ENCODE measurements at places on chromosomes 11 and 22.

- DNase-seq: peak; percentile 45
Observed at GRCh38 chr11:19995145-19995544, 165.1 kb downstream of the DBX1 start.

- no peak for DNase-seq
Observed at GRCh38 chr11:113465786-113466185, 9.4 kb downstream of the DRD2 start.

GRCh38 chr11:6427516-6427915 is 8.6 kb upstream of the APBB1 start:
- DNase-seq: no peak

DNA sequence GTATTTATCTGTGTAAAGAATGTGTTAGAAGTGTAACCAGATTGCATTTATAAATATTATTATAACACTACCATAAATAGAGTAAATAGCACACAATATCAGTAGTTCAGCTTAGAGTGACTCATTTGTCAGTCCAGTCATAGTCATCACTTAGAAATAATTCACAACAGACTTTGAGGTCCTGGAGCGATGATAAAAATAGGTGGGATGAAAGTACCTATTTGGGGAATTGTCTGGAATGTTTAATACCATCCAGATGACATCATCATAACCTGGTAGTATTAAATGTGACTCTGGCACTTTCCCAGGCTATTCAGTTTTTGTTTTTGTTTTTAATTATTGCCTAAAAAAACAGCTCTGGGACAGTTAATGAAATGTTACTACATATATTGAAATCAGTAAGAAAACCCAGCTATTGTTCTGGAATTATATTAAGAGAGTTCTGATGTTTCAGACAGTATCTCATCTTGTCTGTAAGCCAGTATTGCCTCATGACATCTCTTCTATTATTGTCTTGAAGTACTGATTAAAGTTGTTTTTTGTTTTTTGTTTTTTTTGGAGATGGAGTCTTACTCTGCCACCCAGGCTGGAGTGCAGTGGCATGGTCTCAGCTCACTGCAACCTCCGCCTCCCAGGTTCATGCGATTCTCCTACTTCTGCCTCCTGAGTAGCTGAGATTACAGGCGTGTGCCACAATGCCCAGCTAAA is 74.8 kb downstream of the SIK2 start:
- peak; percentile 56 for DNase-seq

DNA sequence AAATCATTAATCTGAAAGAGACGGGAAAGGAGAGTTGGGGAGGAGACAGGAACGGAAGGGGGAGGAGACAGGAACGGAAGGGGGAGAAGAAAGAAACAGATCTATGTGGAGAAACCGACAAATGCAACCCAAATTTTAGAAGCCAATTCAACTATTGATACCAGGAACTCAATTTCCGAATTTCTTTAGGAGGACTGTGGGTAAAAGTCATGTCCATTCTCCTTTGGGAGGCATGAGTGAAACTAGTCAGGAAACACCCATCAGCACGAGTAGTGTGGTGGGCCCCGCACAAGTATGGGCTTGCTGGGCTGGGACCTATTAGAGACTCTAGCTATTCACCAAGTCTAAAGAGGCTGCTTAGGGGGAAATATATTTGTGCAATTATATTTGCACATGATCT is 18.1 kb downstream of the ANO3 start:
- no peak for DNase-seq

GRCh38 chr22:29307596-29308147 is 1.2 kb downstream of the GAS2L1 start:
- no peak for DNase-seq

DNA sequence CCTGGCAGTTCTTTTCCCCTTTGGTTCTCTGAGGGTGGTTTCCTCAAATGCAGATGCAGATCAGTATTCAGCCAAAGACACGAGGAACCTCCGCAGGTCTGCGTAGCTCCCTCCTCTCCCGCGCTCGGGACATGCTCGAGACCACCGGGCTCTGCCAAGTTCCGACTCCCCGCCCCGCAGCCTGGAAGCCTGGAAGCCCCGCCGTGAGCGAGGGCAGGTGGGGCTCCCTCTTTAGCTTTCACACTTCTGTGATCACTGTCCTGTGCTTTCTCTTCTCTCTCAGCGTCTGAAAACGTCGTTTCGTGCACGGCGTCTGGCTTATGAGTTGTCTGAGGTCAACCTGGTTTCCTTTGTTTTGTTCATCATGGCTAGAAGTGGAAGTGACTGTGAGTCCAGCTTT is 26.6 kb downstream of the ZBED4 start:
- no peak for DNase-seq

Data from fibroblast of skin of abdomen (primary cell).